Heart right ventricle (tissue), 16 donors: ENCODE measurements at places on chromosomes 12 and 14. TPM values are rescaled to one million over a fixed set of nuclear protein-coding genes. Genes with fewer than 3 reads are reported as not detected.

Gene AKAP3
- 3.1 TPM for polyA plus RNA-seq

Gene RITA1
- polyA plus RNA-seq, result 9.9 TPM

DNA sequence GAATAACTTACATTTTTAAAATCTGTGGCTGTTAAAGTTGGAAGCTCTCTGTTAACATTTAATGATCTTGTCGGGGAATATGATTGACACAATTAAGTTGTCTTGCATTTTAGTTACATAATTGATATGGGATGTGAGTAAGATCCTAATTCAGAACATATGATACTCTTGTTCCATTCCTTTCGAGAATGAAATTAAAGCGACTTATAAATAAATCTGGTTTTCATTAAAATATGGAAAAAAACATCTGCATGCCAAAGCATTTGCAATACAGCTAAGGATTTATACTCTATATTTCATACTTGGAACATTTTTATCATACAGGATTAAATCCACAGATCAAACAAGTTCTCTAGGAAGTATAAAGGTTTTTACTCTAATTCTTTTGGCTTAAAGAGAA lies 52.0 kb downstream of the SLC38A6 start:
- no peak for DNase-seq

DNA sequence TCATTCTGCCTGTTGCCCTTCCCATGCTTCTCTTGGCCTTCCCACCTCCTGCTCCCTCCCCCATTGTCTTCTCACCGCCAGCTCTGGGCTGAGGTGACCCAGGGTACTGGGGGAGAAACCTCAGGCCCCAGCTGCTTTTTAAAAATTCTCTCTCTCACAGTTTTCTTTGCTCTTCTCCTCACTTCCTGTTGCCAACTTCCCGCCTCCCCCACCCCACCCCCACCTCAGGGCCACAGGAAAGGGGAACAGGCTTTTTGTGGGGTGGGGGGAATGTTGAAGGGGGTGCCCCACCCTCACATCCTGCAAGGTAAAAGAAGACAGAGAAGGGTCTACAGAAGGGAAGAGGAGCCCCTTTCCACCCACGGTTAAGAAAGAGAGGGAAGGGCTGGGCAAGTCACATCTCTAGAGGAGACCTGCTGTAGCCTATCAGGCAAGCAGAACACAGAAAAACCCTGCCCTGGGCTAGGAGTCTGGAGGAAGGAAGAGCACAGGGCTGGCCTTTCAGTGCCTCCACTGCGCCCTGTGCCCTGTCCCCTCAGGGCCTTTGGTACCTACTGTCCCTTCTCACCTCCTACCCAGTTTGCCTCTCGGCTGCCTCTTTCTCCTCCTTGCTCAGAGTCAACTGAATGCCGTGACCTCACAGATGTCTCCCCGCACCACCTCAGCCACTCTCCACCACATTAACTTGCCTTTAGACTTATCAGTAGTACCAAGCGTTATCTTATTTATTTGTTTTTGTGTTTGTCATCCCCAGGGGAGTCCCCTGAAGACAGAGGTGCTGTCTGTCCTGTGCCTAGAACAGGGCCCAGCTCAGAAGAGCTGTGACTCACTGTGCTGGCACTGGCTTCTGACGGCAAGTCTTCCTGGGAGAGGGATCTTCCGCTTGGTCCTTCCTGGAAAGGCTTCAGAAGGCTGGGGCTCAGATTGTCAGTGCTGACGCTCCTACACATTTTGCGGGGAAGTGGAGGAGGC lies 1.7 kb downstream of the ARHGAP9 start:
- DNase-seq, result no peak

DNA sequence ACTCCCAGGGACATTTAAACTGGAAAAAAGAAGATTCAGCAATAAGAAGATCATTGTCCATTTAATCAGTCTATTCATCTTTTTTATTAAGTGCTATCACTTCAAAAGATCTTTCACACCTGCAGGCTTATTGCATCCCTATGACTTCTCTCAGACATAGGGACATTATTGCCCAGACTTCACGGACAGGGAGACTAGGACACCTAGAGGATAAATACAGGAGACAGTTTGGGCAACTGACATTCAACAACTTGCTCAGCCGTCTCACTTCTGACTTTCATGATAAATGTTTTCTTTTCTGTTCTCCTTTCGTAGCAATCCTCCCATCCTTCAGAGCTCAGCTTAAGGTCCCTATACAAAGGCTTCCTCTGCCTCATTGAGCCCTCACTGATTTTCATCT lies 84.3 kb downstream of the TMEM30B start:
- DNase-seq, result no peak

- DNase-seq, result no peak
Observed at GRCh38 chr12:98725476-98726247, 80.6 kb downstream of the APAF1 start.

- DNase-seq, result no peak
Observed at GRCh38 chr12:85029456-85029855, 6.6 kb downstream of the TSPAN19 start.

DNA sequence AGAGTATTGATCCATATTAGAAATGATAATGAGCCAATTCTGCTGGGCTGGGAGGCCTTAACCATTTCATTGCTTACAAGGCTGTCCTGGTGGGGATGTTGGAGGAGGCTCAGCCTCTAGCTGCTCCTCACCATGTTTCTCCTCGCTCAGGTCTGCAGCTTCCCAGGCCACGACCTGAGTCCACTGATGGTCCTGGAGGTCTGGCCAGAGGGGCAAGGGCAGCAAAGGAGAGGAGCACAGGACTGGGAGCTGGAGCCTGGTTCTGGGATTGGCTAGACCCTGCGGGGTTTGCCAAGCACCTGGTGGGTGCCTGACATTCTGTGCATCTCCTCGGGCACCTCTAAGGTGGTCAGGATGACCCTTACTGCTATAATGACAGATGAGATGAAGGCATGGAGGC lies 92.6 kb downstream of the KIF26A start:
- DNase-seq, result no peak

GRCh38 chr14:37658156-37658555 lies 62.7 kb downstream of the TTC6 start:
- no peak for DNase-seq
